Effector memory CD8-positive, alpha-beta T cell (primary cell): ENCODE measurements at places on chromosomes 6 and 20.

DNA sequence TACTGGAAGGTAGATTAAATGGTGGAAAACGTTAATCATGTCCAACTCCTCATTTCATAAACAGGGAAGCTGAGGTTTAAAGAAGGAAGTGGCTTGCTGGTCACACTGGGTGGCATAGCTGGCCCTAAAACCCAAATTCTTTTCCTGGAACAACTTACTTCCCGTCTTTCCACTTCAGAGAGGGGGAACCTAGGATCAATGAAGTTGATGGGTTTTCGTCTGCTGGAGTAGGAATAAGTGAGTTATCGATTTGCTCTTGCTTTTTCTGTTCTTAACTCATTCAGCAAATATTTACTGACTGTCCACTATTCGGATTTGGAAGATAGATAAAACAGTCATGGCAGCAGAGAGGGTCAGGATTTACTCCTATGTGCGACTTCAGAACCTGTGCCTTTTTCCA, 1.2 kb upstream of the SYS1 start:
- no peak for DNase-seq

GRCh38 chr20:53678315-53678989, 84.8 kb upstream of the ZNF217 start:
- DNase-seq, result no peak

GRCh38 chr6:57242505-57242904, 20.4 kb upstream of the RAB23 start:
- DNase-seq, result no peak

DNA sequence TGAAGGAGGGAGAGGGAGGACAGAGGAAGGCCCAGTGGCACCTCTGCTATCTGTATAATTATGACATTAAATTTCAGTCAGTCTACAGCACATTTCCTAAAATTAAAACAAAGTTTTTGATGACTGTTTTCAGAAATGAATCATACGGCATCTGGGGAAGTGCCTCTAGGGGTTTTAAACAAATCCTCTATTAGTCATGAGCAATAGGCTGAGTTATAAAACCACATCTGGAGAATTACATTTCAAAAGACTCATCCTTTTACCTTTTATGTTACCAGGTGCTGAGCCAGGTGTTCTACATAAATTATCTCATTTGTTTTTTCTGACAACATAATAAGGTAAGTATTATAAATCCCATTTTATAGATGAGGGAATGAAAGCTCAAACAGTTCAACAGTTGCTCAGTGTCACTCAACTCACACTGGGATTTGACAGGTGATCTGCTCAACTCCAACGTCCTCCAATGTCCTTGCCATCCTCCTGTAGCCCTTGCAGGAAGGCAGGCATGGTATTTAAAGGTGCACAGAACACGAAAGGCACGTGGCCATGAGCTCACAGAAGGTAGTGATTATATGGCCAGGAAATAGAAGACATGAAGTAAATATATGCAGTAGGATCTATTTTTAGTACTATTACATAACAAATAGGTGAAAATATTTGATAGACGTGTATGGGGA, 184.2 kb upstream of the MAN1A1 start:
- no peak for DNase-seq

- DNase-seq, result no peak
These were observed 36.3 kb upstream of the SIRT5 start for GRCh38 chr6:13538084-13538483.

DNA sequence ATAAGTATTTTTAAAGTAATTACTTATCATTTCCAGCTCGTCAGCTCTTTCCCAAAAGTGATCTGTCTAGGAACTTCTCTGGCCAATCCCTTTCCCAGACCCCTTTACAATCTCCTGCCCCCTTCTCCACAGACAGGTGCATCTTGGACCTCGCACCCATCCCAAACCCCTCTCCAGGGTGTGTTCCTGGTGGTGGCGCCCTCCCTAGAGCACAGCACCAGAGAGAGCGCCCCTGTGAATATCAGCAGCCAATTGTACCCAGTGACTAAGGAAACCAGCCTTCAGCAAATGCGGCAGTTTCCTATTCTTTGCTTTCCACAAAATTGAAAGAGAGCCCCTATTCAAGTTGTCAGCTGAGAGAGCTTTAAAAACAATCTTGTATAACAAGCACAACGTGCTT, 157.7 kb downstream of the RNASET2 start:
- DNase-seq, result no peak

DNA sequence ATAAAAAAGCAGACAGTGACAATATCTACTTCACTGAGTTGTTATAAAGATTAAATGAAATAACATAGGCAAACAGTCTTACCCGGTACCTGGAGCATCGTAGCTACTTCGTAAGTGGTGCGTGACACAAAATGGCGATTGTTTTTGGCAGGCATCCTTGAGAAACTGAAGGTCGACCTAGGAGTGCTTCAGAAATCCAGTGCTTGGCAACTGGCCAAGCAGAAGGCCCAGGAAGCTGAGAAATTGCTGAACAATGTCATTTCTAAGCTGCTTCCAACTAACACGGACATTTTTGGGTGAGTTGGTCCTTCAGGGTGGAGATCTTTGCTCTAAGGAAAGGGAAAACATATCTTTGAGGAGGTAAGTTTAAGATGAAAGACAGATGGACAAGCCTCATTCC, 4.8 kb downstream of the BPIFA2 start:
- no peak for DNase-seq

DNA sequence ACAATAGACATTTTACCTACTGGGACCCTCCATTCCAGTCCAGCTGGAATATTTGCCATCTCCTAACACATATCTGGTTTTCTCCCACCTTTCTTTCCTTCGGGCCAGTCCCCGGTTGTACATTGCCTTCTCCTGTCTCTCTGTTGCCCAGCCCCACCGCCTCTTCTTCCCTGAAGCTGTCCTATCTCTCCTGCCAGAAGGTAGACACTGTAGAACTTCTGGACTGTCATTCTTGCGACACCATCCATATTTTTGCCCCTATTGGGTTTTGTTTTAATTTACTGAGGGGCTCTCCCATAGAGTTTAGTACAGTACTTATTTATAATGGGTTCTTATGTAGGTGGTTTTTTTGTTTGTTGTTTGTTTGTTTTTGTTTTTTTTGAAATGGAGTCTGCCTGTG, 4.9 kb downstream of the PTK7 start:
- no peak for DNase-seq

DNA sequence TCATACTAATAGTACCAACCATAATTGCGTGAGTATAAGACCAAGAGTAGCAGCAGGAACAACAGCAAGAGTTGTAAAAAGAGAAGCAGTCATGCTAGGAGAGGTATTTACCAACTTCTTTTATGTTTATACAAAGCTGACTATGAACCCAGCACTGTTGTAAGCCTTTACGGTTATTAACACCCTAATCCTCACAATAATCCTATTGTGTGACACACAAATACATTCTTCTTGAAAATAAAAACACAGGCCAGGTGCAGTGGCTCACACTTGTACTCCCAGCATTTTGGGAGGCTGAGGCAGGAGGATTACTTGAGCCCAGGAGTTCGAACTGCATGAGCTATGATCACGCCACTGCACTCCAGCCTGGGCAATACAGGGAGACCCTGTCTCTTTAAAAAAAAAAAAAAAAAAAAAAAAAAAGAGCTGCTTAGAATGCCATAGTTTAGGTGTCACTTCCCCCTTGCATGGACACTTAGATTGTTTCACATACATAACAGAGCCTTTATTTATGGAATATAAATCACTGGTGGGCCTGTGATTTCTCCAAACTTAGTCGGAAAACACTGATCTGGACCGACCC, 20.2 kb downstream of the HCK start:
- DNase-seq, result no peak

GRCh38 chr6:149060985-149061760, 256.3 kb upstream of the TAB2 start:
- no peak for DNase-seq

GRCh38 chr6:13334953-13335352, 6.6 kb upstream of the TBC1D7 start:
- no peak for DNase-seq

DNA sequence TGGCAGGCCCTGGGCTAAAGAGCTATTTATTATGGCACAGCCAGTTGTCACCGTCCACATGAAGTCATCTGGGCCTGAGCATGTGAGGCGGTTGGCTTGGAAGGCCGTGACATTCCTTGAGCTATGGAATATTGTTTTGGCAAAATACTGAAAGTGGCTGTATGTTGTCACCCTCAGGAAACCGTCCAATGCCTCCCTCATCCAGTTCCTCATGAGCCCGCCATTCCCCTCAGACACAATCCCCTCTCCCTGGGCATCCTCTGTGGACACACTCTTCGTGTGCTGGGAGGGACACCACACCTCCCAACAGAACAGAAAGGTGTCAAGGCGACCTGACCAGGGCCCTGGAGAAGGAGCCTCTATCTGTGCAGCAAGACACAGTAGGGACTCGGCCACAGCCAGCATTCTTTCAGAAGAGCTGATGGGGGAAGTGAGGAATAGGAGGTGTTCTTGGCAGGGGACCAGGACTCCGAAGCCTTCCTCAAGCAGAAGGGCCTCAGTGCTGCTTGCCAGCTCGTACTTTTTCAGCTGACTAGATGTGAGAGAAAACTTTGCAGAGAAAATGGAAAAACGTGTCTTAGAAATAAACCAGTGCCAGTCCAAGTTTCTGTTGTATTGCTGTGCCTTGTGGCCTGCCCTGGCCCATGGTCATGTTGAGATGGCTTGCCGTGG, 120.5 kb downstream of the SOD2 start:
- DNase-seq, result no peak

DNA sequence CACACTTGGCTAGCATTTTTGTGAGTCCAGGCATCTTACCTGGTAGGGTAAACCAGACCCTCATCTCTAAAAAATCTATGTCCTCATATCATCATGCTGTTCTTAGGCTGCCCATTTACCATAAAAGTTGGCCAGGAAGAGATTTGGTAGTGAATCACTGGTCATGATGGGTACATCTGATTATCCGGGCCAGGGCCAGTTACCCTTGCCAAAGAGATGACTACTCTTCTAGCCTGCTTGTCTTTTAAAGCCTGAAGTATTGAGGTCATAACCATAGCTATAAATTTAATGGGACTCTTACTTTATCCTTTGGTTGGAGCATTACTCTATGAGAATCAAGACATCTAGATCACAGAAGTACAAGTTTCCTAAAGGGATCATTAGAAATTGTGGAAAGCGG, 276.8 kb downstream of the TENT5A start:
- DNase-seq, result no peak

DNA sequence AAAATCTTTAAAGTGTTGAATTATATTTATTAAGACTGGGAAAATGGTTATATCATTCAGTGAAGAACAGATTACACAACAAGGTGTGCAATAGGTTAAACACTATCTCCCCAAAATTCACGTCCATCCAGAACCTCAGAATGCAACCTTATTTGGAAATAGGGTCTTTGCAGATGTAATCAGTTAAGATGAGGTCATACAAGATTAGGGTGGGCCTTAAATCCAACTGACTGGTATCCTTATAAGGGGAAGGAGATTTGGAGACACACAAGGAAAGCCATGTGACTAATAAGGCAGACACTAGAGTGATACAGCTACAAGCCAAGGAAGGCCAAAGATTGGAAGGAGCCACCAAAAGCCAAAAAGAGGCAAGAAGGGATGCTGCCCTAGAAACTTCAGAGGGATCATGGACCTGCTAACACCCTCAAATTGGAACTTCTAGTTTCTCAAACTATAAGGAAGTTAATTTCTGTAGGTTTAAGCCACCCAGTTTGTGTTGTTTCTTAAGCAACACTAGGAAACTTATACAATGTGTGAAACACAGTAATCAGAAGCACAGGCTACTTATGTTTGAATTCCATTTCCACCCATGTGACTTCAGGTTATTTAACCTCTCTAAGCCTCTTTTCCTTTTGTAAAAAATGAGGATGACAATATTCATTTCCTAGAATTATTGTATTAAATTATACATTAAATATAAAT, 16.9 kb downstream of the ILRUN start:
- DNase-seq, result no peak

- DNase-seq, result no peak
These were observed 44.8 kb downstream of the MAP3K5 start for GRCh38 chr6:136747507-136747906.

GRCh38 chr6:12101048-12101447, 88.9 kb downstream of the HIVEP1 start:
- no peak for DNase-seq

DNA sequence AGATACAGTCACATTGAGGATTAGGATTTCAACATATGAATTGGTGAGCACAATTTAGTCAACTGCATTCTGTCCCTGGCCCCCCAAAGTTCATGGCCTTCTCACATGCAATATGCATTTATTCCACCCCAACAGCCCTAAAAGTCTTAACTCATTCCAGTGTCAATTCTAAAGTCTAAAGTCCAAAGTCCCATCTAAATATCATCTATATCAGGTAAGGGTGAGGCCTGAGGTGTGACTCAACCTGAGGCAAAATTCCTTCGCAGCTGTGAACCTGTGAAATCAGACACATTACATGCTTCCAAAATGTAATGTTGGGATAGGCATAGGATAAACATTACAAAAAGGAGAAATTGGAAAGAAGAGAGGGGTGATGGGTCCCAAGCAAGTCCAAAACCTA, 27.8 kb downstream of the CLIC5 start:
- DNase-seq, result no peak

DNA sequence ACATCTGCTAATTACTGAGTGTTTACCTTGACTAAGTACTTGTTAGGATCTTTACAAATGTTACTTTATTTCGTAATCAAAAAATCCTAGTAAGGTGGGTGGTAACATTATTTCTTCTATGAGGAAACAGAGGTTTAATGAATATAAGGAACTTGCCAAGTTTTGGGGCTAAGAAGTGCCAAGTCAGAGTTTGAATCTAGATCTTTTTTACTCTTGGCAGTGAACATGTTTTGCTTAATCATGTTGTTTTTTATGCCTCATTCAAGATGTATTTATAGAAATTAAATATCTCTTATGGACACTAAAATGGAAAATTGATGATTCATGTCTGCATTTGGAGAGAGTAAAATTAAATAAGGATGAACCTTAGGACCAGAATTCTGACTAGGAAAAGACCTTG, 393.7 kb downstream of the UTRN start:
- DNase-seq, result no peak

DNA sequence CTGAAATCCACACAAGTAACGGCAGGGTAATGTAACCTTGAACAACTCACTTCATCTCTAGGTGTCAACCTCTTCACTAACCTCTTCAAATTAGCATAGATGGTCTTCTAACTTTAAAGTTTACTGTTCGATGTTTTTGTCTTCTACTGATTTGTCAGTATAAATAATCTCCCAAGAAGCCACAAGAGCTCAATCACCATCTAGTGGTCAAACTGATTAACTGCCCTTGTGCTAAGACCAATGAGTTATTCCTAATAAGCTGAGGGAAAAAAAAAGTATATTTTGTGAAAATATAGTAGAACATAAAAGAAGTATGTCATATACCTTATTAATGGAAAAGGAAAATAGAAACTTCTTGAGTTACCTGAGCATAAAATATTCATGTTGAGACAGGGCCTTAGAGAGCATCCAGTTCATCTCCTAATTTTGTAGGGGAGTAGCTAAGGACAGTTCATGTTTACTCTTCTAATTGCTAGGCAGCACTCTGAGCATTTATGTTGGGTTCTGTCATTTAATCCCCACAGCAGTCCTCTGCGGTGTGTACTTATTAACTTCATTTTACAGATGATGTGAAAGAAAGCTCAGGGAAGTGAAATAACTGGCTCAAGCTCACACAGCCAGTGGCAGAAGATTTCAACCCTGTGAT, 317.1 kb downstream of the ESR1 start:
- no peak for DNase-seq

GRCh38 chr6:160118620-160119229, 2.9 kb upstream of the SLC22A1 start:
- DNase-seq, result no peak

GRCh38 chr6:111598181-111598580, 7.5 kb downstream of the TRAF3IP2 start:
- no peak for DNase-seq
